ENCODE measurements at places on chromosomes 5 and 9.
A peak's percentile ranks its signal among the peaks of the same experiment; 100 is the strongest.

- no peak for DNase-seq
Observed at GRCh38 chr5:31976169-31976568, 197.9 kb downstream of the GOLPH3 start.

- DNase-seq, result no peak
Observed at GRCh38 chr9:84822589-84823233, 153.2 kb downstream of the NTRK2 start.

DNA sequence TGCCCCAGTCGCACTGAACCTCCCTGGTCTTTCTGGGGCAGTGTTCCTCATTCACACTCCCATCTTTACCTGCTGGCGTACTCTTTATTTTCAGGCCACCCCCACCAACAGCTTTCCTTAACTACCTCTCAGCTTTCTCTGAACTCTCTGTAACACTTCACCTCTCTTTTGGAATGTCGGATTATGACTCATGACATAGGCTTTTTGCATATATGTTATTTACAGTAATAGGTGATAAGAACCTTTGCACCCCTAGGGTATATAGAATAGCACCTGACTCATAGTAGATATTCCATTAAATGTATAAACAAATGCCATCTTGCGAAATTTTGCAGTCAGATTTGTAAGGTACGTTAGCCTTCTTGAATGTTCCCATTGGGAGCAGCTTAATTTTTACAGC is 52.9 kb upstream of the MIER3 start:
- DNase-seq, result no peak

DNA sequence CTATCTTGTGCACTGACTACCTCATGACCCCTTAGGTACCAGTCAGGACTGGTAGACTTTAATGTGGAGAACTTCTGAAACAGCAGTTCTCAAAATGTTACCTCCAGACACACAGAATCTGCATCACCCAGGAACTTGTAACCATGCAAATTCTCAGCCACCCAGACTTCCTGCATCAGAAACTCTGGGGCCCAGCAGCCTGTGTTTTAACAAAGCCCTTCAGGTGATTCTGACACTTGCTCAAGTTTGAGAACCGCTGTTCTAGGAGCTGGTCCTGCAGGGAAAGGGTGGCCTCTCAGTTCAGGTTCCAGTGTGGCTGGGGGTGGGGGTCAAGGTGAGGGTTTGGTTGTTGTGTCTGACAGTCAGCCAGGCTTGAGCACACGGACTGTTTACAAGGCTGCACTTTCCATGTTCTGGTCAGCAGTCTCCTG is 28.4 kb downstream of the ZFP62 start:
- DNase-seq, result no peak

GRCh38 chr9:101514071-101514470 is 19.6 kb upstream of the RNF20 start:
- DNase-seq, result no peak

- no peak for DNase-seq
Observed at GRCh38 chr5:174204535-174205313, 159.2 kb downstream of the NSG2 start.

- peak; percentile 6 for DNase-seq
Observed at GRCh38 chr5:156934450-156935211, 28.4 kb downstream of the TIMD4 start.

- peak; percentile 27 for DNase-seq
Observed at GRCh38 chr9:4939118-4939561, 45.9 kb upstream of the JAK2 start.

Measured in erythroblast (primary cell).